Stimulated activated CD4-positive, alpha-beta T cell treated with anti-CD3 and anti-CD28 coated beads, TNF-alpha, amount 100 ng/mL, for 1 hour (primary cell): ENCODE measurements at places on chromosomes 1 and 21.

DNA sequence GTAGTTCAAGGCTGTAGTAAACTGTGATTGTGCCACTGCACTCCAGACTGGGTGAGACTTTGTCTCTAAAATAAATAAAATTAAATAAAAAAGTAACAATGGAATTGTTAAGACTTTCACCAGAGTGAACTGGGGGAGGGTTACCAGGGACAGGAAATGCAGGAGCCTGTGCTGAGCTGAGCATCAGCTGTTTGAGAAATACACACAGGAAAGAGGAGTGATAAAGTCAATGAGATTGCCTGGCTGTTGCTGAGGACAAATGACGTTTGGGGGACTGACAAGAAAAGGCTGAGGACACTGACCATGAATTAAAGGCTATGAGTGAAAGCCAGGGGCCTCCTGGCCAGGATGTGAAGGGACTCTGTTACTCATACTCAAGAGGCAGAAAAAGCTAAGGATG, 226.3 kb downstream of the SETD4 start:
- no peak for DNase-seq

DNA sequence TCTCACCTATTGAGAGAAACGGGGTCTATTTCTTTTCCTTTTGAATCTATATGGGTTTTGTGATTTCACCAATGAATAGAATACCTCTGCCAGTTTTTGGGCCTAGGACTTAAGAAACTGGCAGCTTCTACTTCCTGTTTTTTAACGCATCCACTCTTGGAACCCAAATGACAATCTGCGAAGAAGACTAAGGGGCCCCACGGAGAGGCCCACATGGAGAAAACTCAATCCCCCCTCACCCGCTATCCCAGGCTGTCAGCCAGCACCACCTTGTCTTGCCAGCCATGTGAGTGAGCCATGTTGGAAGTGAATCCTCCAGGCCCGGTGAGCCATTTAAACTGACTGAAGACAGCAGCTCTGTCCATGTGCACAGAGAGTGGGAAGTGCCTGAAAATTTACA, 3.6 kb upstream of the HENMT1 start:
- no peak for DNase-seq

GRCh38 chr1:154835531-154836324, 34.4 kb downstream of the KCNN3 start:
- DNase-seq: no peak

DNA sequence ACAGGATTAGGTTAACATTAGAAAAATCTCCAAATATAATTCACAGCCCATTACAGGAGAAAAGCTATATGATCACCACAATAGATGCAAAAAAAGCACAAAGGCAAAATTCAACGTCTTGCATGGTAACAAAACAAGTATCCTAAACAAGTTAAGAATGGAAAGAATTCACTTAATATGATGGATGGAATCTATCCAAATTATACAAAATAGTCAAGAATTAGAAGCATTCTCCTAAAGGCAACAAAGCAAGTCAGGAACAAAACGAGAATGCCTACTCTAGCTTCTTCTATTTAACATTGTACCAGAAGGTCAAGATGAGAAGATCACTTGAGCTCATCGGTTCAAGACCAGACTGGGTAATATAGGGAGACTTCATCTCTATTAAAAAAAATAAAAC, 442.8 kb downstream of the SETD4 start:
- no peak for DNase-seq

GRCh38 chr1:201394591-201394990, 4.5 kb downstream of the LAD1 start:
- DNase-seq: no peak

DNA sequence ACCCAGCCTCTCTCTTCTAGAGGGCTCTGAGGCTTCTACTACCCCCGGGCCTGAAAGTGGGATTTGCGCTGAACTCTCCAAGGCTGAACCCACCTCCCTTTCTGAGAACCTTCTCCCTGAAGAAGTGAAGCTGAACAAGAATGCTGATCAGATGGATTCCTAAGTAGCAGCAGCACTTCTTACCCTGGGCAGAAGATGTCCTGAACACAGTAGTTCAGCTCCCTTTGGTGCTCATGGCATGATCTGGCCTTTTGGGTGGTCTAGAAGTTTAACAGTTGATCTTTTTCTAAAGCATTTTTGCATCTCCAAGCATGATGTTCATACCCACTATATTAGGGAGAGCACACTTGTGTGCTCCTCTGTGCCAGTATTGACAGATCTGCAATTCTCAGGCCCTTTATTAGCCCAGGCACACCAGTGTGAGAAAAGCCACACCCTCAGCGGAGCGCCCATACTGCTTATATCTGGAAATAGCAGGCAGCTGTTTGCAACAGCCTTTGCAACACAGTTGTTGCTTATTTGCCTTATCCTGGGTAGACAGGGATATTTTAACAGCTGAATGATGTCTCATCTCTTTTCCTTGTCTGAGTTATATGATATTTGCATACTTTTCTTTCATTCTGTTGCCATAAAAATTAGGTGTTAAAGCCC, 34.2 kb downstream of the CNN3 start:
- no peak for DNase-seq

- DNase-seq: no peak
Observed at GRCh38 chr1:101086783-101087182, 61.2 kb upstream of the DPH5 start.

DNA sequence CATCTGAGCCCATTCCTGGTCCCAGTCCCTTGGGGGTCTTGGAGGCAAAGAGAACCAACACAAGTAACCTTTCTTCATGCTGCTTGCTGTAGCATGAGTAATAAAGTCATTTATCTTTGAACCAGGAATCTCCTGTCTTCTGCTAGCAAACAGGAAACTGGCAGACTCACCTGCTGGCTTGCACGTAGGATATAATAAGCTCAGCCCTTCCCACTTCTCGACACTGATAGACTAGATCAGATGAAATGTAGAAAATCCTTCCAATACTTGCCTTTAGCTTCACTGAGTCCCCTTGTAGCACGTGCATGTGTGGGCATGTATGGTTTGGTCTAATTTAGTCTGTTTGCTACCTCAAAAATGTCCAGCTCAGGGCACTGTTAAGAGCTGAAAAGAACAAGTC, 6.5 kb upstream of the TFF2 start:
- DNase-seq: no peak

DNA sequence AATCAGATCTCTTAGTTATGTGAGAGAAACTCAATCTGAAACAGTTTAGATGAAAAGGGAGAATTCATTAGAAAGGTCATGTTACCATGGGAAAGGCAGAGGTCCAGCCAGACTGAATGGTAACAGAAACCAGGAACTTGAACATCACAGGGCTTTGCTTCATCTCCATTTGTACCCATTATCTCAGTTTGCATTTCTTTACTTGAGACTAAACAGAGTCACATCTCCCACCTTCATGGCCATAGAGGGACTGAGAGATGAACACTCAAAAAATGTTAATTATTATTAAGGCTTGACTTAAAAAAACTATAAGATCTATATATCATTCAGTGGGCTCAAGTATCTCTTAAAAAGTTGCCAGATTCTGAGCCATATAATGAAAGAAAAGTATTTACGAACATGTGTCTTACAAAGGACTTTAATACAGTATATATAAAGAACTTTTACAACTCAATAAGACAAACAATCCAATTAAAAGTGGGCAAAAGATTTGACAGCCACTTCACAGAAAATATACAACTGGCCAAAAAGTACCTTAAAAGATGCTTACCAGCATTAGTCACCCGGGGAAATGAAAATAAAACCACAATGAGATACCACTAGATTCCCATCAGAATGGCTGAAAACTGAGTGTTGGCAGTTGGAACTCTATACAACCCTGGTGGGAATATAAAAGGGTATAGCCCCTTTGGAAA, 13.2 kb downstream of the KYAT3 start:
- DNase-seq: no peak

DNA sequence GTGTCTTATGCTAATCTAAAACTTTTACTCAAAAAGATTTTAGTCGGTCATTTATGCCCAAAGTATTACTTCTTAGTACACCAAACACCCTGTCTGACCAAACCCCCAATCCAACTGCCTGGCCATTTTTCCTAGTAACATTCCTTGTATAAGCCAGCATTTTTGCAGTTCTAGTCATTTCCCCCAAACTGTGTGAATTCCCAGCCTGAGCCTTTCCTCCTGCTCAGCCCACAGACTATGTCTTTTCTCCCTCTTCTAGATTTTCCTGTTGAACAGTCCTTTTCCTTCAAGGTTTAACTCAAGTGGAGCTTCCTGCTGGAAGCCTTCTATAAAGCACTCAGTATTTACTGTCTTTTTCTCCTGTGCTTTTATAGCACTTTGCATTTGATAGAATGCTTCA, 843.8 kb downstream of the USP25 start:
- DNase-seq: no peak

- no peak for DNase-seq
Observed at GRCh38 chr1:41666981-41667631, 182.6 kb upstream of the EDN2 start.

- DNase-seq: no peak
Observed at GRCh38 chr1:15955552-15955951, 20.3 kb downstream of the ZBTB17 start.

DNA sequence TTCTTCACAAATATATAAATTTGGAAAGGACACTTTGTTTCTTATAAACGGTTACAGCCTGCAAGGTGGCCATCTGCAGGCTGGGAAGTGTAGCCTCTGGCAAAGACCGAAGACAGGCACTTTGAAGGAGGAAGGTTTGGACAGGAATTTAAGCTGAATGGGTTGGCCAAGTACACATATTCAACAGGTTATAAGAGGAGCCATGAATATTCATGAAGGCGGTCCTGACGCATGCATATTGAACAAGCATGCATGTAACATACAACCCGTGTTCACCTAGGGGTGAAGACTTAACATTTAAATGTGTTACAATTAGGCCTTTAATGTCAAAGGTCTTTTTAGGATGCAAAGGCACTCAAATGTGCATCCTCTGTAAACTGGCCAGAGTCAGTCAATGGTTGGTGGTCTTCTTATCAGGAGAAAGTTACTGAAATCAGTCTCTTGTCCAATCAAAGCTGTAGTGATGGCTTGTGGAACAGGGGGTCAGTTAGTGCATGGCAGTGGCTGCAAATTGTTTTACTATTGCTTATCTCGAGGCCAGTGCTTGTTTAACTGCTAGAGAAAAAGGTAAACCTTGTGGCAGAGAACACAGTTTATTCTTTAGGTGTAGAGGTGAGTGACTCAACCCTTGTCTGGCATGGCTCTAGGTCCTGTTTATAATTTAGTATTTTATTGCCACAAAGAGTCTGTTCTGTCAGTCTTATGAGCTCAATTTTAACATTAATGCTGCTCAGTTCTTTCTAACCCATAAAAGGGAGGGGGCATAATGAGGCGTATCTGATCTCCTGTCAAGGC, 70.3 kb upstream of the F3 start:
- no peak for DNase-seq

- no peak for DNase-seq
Observed at GRCh38 chr21:16504281-16504680, 774.5 kb downstream of the USP25 start.

DNA sequence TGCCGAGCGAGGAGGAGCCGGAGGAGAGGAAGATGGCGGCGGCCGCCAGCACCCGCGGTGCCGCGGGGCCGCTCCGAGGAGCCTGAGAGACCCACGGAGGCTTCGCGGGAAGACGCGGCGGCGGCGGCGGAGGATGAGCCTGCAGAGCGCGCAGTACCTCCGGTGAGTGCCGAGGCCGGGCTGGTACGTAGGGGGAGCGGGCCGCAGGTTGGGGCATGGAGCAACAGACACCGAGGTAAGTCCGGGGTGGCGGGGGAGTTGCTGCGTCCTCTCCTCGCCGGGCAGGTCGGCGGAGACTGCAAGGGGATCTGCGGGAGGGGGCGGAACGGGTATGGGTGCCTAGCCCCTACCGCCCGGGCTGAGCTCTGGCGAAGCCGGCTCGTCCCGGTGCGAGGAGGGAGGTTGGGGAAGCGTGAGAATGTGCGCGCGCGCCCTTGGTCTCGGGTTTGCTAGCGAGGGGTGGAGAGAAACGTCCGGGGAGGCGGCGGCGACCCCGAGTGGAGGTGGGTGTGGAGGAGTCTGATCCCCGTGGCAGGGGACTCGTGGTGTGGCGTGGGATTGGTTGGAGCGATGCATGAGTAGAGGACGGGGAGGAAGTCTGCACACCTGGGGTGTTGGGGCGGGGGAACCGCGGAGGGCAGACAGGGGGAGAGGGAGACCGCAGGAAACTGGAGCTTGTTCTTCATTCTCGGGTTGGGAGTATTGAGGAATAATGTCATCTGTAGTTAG, at the start of gene SMG7:
SMG7 (plus strand) TSS at position 12 of the 729 bp plus-strand sequence; CDS start at position 134, 122 bp downstream.
- peak; percentile 31 for DNase-seq

- no peak for DNase-seq
Observed at GRCh38 chr1:119040906-119041305, 52.8 kb upstream of the TBX15 start.

- DNase-seq: no peak
Observed at GRCh38 chr1:204742676-204743251, 57.2 kb upstream of the LRRN2 start.

DNA sequence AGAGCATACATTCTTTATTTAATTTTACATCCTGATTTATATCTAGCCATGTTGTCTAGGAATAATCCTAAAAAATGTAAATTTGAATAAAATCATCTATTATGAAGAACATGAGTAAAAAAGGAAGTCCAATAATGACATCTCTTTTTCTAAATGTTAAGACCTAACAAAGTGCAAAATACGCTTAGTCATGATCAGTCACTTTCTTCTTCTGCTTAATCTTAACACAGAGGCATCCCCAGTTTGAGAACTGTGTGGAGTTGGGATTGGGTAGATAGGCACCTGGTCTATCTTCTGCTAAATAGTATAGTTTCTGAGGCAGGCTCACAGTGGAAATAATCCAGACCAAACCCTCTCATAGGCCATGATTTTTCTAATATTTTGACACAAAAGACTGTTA, 311.7 kb upstream of the LRRC7 start:
- no peak for DNase-seq

DNA sequence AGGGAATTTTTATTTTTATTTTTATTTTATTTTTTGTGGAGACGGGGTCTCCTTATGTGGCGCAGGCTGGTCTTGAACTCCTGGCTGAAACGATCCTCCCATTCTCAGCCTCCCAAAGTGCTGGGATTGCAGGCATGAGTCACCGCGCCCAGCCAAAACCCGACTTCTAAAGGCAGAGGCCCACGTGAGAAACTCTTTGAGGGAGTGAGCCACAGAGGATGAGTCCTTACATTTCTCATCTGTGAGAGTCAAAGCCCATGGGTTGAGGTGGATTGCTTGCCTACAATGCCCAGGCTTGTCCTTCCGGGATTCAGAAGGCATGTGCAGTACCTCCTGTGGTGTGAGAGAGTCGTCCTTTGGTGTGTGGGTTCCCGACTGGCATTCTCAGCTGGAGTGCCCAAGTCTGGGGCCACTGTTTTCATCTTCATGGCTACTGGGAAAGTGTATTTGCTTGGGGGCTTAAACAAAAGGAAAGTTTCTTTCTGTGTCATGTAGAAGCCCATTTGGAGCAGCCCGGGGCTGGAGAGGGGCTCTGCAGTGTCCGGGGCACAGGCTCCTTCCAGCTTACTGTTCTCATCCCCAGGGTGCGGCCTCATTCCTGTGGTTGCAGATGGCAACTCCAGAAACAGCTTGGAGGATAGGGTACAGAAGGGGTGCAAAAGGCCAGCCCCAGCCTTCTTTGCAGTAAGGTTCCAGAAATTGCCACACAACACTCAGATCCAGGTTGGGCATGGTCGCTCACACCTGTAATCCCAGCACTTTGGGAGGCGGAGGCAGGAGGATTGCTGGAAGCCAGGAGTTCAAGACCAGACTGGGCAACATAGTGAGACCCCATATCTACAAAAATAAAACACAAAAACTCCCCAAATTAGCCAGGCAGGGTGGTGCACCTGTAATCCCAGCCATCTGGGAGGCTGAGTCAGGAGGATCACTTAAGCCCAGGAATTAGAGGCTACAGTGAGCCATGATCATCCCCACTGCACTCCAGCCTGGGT, 29.4 kb upstream of the CSF3R start:
- DNase-seq: no peak

GRCh38 chr1:42150651-42151050, 2.6 kb upstream of the GUCA2B start:
- DNase-seq: no peak
